ENCODE measurements at places on chromosomes 2 and 18. TPM values are rescaled to one million over a fixed set of nuclear protein-coding genes. Genes with fewer than 3 reads are reported as not detected.

MPP4 gene
- 0.65 TPM for total RNA-seq

MYOM1 gene
- 1.3 TPM for total RNA-seq

TUBA3E gene
- not detected for total RNA-seq

TUBA4A gene
- 7.0 TPM for total RNA-seq

DCDC2C gene
- total RNA-seq = not detected

MYCN gene
- not detected for total RNA-seq

KRTCAP3 gene
- 0.18 TPM for total RNA-seq

CABYR gene
- 3.6 TPM for total RNA-seq

MIB1 gene
- total RNA-seq = 55.6 TPM

TXNDC2 gene
- total RNA-seq = under 0.01 TPM

COL4A4 gene
- 0.14 TPM for total RNA-seq

LYPD6 gene
- 0.57 TPM for total RNA-seq

SLC14A1 gene
- total RNA-seq = 27.6 TPM

DUSP28 gene
- 2.0 TPM for total RNA-seq

THSD7B gene
- 0.09 TPM for total RNA-seq

HOXD11 gene
- total RNA-seq = 0.14 TPM

IMP4 gene
- 97.4 TPM for total RNA-seq

ICA1L gene
- 4.4 TPM for total RNA-seq

AP1S3 gene
- 5.9 TPM for total RNA-seq

ABCG8 gene
- not detected for total RNA-seq

STARD6 gene
- total RNA-seq = not detected

RTP5 gene
- not detected for total RNA-seq

LONRF2 gene
- 0.28 TPM for total RNA-seq

CNRIP1 gene
- total RNA-seq = 28.4 TPM

CKAP2L gene
- 0.74 TPM for total RNA-seq

C2orf80 gene
- total RNA-seq = not detected

IL18R1 gene
- 1.5 TPM for total RNA-seq

GREB1 gene
- 1.3 TPM for total RNA-seq

CCDC74B gene
- 6.5 TPM for total RNA-seq

SERPINB13 gene
- not detected for total RNA-seq

PSTPIP2 gene
- total RNA-seq = 5.7 TPM

POTEJ gene
- not detected for total RNA-seq

LYG1 gene
- total RNA-seq = 0.43 TPM

LYPD1 gene
- total RNA-seq = 3.9 TPM

SIX2 gene
- total RNA-seq = under 0.01 TPM

LIMS3 gene
- 5.2 TPM for total RNA-seq

COQ10B gene
- 44.9 TPM for total RNA-seq

ARHGAP28 gene
- 10.5 TPM for total RNA-seq

TLX2 gene
- total RNA-seq = not detected

LYG2 gene
- total RNA-seq = not detected

CFAP221 gene
- not detected for total RNA-seq

LDLRAD4 gene
- total RNA-seq = 3.1 TPM

NEB gene
- total RNA-seq = 0.18 TPM

SCG2 gene
- total RNA-seq = 3.3 TPM

DLGAP1 gene
- total RNA-seq = 0.14 TPM

SERPINB4 gene
- 0.14 TPM for total RNA-seq

NCKAP5 gene
- total RNA-seq = 4.3 TPM

SCN7A gene
- total RNA-seq = 0.14 TPM
